ENCODE measurements at places on chromosomes 3 and 15. TPM values are rescaled to one million over a fixed set of nuclear protein-coding genes. Genes with fewer than 3 reads are reported as not detected.

The CHCHD6 gene
- total RNA-seq: 33.0 TPM

The MEGF11 gene
- not detected for total RNA-seq

The TP63 gene
- 0.23 TPM for total RNA-seq

The CCDC39 gene
- total RNA-seq: not detected

The NAALADL2 gene
- 1.9 TPM for total RNA-seq

The P2RY12 gene
- total RNA-seq: not detected

DNA sequence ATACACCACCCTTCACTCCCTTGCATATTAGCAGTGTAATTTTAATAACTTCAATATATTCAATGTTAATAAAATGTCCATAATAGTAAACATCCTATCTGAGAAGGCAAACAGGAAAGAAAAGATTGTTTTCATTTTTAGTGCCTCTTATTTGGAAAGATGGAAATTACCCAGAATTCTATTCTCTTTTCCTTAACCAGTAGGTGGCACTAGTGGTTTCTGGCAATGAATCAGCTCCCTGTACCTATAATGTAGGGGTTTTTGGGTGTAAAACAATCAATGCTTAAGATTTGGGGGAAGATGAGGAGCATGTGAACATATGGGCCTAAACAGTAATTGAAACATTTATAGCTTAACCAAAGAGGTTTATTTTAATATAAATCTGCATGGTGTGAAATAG is 5.7 kb upstream of the SEMA6D start:
- DNase-seq: peak; percentile 45

DNA sequence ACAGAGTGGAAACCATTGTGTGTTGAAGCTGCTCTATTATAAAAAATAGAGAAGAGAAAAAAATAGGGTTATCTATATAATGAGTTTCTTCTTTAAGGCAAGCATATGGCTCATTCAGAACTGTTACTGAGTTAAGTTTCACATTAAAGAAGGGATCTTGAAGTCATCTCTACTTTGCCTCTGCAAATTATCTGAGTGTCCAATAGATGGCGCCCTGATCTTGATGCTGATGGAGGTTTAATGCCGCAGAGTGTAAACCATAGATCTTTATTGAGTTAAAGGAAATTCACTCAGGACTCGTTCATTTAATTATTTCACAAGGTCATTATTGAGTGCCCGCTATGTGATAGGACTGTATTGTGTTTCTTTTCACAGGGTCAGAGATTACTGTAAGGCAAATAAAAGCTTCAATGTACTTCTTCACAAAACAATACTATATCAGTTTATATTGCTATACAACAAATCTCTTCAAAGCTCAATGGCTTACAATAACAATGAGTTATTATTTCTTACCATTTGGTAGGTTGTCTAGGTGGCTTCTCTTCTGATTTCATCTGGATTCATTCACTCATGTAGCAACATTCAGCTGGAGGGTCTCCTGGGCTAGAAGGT is 171.4 kb downstream of the NSUN3 start:
- DNase-seq: peak; percentile 70

- DNase-seq: no peak
Measured at GRCh38 chr15:44173813-44174212, 21.3 kb downstream of the FRMD5 start.

GRCh38 chr3:101495552-101495951 is 17.5 kb downstream of the SENP7 start:
- peak; percentile 21 for DNase-seq

- DNase-seq: peak; percentile 41
Measured at GRCh38 chr3:171129827-171130226, 103.3 kb upstream of the SLC2A2 start.

GRCh38 chr3:81696090-81696489 is 65.4 kb downstream of the GBE1 start:
- no peak for DNase-seq

DNA sequence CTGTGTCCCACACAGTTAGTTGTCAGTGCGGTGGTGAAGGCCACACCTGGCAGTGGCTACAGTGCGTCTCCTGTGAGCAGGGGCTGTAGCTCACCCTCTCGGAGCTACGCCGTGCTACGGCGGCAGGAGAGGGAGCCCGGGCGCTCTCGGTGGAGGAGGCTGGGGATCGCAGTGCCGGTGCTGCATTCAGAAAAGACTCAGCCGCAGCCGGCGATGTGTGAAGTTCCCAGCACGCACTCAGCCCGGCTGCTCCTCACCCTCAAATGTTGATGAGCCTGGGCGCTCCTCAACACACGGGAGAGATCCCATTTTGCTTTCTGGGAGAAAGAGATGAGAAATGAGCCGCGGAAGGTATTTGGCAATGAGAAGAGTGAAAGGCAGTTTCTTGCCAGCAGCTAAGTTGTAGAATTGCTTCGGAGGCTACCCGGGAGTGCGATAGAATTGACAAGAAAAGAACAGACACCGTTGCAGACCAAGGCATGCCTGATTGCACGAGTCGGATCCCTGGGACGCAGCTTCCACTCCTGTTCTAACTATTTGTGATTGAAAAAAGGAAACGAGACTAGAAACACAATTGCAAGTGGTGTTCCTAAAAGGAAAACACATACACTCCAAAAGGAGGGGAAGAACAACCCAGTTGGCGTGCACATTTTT is at the start of gene UNC13C:
TSS of gene UNC13C (plus strand) at position 189 of the 654 bp plus-strand sequence. CDS start 34,463 bp downstream, outside the sequence.
- no peak for DNase-seq

DNA sequence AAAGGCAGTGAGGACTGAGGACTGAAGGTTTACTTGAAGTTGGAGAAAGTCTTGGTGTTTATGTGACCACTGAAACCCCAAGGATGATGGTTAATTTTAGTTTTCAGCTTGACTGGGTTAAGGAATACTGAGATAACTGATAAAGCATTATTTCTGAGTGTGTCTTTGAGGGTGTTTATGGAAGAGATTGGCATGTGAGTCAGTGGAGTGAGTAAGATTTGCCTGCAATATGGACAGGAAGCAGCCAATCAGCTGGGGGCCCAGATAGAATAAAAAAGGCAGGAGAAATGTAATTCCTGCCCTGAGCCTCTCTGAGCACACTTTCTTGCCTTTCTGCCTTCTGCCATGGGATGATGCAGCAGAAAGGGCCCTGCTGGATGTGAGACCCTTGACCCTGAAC is 92.4 kb downstream of the KBTBD8 start:
- DNase-seq: peak; percentile 8

- DNase-seq: no peak
Measured at GRCh38 chr3:37964716-37965115, 25.9 kb upstream of the VILL start.

- no peak for DNase-seq
Measured at GRCh38 chr3:179266701-179267211, 15.8 kb upstream of the KCNMB3 start.

Measured in PC-3 (cell line).